ENCODE measurements at places on chromosomes 5 and 9.

DNA sequence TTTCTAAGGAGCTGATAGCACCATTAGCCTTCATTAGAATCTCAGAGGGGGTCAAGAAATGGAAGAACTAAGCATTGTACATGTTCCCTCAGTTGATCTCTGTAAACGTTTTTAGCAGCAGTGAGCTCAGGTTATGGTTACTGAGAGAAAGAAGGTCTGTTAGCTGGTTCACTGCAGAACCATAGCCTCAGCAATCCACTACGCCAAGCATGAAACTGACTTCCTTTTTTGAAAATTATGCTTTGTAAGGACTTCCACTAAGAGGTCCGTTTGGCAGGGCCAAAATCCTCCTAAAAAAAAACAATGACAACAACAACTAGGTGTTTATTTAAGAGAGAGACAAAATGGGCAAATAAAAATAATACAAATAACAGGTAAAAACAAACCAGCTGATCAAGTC lies 273.3 kb downstream of the AOPEP start:
- DNase-seq = no peak

GRCh38 chr5:172855597-172856292 lies 21.7 kb downstream of the ERGIC1 start:
- no peak for DNase-seq

DNA sequence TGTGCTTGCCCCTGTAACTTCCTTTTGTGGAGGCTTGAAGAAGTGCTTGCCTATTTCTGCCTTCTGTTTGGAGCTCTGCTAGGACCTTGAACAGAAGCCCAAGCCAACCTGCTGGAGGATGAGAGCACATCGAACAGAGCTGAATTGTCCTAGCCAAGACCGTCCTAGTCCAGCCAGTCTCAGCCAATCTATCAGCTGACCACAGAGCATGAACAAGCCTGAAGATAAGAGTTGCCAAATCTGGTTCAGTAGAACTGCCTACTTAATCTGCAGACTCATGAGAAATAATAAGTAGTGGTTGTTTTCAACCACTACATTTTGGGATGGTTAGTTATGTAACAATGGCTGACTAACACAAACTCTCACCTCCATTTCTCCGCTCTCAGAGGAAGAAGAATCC lies 4.4 kb upstream of the SNX2 start:
- no peak for DNase-seq

DNA sequence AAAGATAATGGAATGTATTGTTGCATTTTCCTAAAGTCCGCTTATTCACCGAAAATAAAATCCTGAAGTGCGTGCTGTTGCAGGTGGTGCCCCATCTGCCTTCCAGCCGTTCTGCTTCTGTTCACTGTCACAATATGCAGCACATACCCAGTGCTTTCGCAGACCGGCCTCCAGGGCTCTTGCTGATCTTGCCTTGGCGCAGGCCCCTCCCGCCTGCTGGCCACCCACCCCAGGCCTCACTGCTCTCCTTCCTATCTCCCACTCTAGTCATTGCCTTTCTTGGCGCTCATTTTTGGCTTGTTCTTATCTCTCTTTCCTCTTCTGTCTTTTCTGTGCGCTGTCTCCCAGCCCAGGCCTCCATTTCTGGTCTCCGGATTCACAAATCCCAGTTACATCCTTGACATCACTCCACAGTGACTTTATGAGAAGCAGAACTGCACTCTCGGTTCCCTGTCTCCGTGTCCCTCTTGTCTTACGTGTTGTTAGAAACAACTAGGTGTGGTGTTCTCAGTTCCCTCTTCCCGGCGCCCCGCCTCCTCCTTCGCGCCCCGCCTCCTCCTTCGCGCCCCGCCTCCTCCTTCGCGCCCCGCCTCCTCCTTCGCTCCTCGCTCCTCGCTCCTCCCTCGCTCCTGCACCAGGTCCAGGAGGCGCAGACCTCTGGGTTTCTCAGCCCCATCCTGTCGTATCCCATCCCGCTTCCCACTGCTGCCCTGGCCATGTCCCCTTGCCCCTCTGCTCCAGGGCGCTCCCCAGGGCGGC lies 201.7 kb upstream of the OTULINL start:
- no peak for DNase-seq

GRCh38 chr9:110938242-110938641 lies 100.0 kb downstream of the LPAR1 start:
- DNase-seq = no peak

- DNase-seq = no peak
Observed at GRCh38 chr9:16396389-16396788, 474.1 kb downstream of the BNC2 start.

GRCh38 chr5:79686799-79687198 lies 2.8 kb upstream of the CMYA5 start:
- no peak for DNase-seq

GRCh38 chr5:95901676-95902627 lies 59.7 kb downstream of the ELL2 start:
- no peak for DNase-seq

DNA sequence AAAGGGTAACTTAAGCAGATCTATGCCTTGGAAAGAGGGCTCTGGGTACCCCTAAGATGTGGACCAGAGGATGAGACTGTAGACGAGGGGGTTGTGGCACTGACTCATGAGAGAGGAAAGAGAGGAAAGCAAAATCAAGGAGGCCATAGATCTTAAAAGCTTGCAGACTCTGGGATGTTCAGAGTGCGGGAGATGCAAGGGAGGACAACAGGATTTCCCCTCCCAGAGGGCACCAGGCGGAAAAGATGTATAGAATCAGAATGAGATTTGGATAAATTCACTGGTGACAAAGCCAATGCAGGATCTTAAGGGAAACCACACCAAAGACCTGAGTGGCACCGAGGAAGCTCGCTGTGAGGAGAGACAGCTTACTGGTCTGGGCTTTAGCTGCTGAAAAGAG lies 27.1 kb downstream of the HRH2 start:
- no peak for DNase-seq

GRCh38 chr5:126527892-126528291 lies 67.1 kb downstream of the ALDH7A1 start:
- DNase-seq = no peak

DNA sequence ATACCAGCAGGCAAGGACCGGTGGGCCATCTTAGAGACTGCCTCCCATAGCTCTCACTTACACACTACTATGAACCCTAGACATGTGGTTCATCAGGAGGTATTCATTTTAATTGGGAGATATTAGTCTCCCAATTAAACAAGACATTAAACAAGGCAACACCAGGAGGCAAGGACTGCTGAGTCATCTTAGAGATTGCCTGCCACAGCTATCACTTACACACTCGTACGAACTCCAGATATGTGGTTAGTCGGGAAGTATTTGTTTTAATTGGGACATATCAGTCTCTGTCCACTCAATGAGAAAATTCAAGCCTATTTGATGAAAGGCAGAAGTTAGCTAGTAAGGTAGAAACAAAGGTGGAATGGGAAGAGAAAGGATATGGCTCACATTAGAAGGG lies 343.9 kb downstream of the NFIB start:
- no peak for DNase-seq

GRCh38 chr5:143249851-143250250 lies 153.6 kb downstream of the NR3C1 start:
- DNase-seq = no peak

- DNase-seq = no peak
Observed at GRCh38 chr9:34684145-34684544, 6.9 kb downstream of the CCL19 start.

DNA sequence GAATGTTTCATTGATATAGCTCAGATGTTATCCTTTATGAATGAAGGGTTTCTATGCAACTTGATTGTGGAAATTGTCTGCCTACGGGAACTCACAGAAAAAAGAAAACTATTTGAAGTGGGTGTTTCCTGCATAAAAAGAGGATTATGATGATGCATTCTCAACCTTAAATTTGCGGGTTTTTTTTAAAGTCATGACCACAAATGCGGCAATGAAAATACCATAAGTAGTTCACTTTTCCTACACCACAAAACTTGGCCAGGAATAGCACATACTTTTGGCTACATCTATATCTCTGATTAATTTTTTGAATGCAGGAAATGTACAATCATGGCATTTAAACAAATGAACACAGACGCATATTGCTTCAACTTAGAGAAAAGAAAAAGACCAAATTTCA lies 754.7 kb downstream of the DTWD2 start:
- DNase-seq = no peak

- DNase-seq = no peak
Observed at GRCh38 chr5:68709239-68709638, 384.6 kb upstream of the SLC30A5 start.

- DNase-seq = no peak
Observed at GRCh38 chr5:44622331-44622730, 186.4 kb upstream of the MRPS30 start.

GRCh38 chr9:23682891-23683431 lies 143.1 kb downstream of the ELAVL2 start:
- DNase-seq = no peak

GRCh38 chr9:119366909-119367682 lies 2.1 kb downstream of the BRINP1 start:
- DNase-seq = no peak

- DNase-seq = no peak
Observed at GRCh38 chr5:96253140-96253539, 179.9 kb downstream of the PCSK1 start.

DNA sequence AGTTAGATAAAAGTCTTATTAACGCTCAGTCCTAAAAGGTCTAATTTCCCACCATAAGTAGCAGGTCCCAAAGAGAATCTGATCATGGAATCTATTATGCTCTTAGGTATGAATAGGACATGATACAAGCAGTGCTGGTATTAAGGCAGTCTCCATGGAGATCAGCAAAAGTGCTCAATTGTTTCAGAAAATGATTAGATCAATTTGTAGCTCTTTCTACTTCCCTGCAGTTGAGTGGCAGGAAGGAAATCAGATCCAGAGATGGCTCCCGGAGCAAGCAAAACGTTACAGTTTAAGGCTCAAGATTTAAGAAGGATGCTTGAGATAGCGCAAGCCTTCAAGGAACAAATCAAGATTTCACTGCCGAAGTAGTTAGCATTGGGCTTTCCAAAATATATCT lies 205.7 kb downstream of the DRD1 start:
- DNase-seq = no peak

- DNase-seq = no peak
Observed at GRCh38 chr5:103706939-103707682, 144.5 kb upstream of the NUDT12 start.

- no peak for DNase-seq
Observed at GRCh38 chr5:131974622-131974955, 29.1 kb upstream of the MEIKIN start.

- peak; percentile 70 for DNase-seq
Observed at GRCh38 chr9:93634311-93635185, 58.2 kb downstream of the PHF2 start.

DNA sequence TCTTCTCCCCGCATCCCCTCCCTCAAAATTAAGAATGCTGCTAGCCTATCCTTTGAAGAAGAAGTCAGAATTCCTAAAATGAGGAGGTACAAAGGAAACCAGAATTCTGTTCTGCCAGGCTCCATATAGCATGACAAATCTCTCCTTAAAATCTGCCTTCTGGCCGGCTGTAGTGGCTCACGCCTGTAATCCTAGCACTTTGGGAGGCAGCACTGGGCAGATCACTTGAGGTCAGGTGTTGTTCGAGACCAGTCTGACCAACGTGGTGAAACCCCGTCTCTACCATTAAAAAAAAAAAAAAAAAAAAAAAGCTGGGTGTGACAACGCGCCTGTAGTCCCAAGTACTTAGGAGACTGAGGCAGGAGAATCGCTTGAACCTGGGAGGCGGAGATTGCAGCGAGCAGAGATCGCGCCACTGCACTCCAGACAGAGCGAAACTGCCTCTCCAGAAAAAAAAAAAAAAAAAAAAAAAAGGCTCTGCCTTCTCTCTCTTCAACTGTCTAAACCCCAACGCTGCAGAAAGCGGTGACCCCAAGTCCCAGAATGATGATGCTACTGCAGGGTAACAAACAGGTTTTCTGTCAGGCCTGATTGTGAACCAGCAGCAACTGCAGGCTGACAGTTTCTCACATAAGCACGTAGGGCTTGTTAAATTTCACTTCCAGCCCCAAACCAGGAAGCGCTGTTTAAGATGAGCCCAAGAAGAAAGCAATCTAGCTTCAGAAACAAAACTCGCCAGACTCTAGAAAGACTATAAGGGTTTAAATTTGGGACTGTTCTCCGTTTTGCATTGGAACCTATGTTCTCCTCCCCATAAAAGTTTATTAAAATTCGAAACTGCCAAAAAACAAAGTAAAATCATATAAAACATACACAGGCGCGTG lies 963 bp upstream of the CAST start:
- peak; percentile 69 for DNase-seq

GRCh38 chr5:66986009-66986408 lies 210.6 kb downstream of the CD180 start:
- DNase-seq = no peak

DNA sequence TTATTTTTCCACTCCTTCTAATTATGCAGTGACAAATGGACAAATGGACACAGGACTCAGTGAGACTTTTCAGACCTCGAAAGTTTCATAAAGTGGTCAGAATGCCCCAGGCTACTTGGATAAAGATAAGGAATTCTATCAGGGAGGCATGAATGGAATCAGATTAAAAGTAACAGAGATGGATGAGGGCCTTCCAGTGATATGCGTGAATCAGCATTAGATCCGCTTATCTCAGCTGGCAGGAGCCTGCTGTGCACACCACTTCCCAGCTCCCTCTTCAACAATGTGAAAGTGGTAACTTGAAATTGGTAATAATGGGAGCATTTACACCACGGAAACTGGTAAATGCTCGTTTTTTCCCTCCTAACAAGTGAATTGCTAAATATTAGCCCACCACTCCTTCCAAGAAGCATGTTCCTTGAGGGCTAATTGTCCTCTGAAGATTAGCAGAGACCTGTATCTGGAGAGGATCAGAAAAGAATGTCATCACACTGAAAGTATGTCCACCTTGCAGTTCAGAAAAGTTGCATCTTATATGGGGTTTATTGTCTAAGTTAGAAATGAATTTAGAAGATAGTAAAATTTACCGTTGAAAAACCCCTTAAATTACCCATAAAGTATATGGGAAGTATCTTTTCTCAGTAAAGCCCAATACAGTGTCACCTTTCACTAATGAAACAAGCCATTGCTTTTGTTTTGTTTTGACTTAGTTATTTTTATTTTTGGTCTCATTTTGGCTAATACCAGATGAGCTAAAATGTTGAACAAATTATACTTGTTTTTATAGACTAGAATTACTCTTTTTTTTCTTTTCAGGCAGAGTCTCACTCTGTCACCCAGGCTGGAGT lies 125.3 kb downstream of the DPYSL3 start:
- DNase-seq = no peak

DNA sequence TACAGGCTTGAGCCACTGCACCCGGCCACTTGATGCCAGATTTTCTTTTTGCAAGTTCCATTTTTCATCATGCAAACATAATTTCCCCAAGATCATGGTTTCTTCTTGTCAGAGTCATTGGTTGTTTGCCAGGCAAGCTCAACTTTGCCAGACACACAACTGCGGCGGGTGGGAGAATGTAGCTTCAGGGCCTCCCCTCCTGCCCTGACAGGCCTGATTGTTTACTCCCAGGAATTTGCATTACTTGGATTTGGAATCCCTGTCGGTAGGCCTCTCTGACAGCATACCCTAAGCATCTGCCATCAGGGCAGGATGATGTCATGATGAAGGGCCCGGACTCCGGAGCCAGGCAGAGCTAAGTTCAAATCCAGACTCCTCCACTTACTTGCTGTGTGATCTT lies 15.1 kb downstream of the RPS14 start:
- DNase-seq = no peak
